ENCODE measurements at places on chromosomes 16 and 17.
A peak's percentile ranks its signal among the peaks of the same experiment; 100 is the strongest.

- no peak for DNase-seq
These were observed 24.5 kb upstream of the C1QTNF8 start for GRCh38 chr16:1120577-1120941.

- peak; percentile 30 for DNase-seq
These were observed 15.1 kb downstream of the SAMD14 start for GRCh38 chr17:50114849-50115357.

DNA sequence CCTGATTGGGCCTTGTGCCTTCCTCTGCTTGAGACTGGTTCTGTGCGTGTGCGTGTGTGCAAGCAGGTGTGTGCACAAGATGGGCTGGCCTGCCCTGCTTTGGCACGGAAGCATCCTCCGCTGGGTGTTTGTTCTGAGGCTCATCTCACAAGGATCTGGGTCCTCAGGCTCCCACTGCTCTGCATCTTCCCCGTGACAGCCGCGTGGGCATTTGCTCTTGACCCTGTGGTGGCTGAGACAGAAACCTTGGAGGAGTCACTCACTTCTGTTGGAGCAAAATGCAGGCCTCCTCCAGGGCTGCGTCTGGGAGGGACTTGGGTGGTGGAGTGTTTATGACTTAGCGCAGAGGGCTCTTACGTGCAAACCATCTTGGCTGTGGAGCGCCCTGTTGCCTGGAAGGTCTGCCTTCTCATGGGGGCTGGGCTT, 119.2 kb downstream of the RPTOR start:
- DNase-seq: no peak

DNA sequence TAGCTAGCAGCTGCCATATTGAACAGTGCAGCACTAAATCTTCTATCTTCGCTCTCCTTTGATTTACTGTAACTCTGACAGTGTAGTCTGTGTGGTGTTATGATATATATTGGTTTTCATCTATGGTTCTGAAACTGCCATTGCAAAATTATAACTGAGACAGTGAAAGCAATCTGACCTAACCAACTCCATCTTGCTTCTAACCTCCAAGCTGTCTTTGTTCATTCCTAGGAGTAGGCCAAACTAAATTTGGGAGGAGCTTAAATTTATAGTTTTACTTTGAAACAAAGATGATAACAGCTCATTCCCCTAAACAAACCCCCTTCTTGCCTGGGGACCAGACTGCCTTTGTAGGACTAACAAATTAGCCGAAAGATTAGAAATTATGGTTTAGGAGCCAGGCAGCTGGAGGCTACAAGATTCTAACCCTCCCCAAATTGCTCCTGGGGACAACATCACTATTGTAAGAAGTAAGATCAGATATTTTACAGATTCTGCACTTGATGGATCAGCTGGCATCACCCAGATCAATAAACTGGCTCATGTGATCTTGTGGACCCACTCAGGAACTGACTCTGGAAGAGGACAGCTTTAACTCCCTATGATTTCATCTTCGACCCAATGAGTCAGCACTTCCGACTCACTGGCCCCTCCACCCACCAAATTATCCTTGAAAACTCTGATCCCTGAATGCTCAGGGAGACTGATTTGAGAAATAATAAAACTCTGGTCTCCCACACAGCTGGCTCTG, 47.0 kb upstream of the FBXO47 start:
- no peak for DNase-seq

- peak; percentile 59 for DNase-seq
These were observed at the start of gene TLCD1 for GRCh38 chr17:28726226-28726626. TLCD1 (minus strand) TSS chr17:28726233; CDS start chr17:28726097, 136 bp downstream.

DNA sequence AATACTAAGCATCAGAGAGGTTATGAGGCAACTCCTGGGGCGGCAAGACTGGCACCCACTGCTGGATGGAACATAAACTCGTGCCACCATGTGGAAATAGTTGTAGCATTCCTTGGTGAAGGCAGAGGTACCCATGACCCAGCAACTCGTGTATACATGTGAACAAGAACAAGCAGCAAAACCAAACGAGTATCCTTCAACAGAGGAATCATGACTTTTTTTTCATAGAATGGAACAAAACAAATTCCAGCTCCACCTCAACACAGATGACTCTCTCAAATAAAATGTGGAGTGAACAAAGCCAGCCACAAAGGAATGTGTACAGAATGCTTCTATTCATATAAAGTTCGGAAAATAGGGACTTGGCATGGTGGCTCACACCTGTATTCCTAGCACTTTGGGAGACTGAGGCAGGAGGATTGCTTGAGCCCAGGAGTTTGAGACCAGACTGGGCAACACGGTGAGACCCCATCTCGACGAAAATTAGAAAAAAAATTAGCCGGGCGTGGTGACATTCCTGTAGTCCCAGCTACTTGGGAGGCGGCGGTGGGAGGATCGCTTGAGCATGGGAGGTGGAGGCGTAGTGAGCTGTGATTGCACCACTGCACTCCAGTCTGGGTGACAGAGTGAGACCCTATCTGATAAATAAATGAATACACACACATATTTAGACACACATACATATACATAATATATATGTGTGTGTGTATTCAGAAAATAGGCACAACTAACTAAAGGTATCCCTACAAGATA, 35.3 kb downstream of the B9D1 start:
- no peak for DNase-seq
